Thoracic aorta (tissue), 2 donors: ENCODE measurements at places on chromosomes 6 and 20. TPM values are rescaled to one million over a fixed set of nuclear protein-coding genes. Genes with fewer than 3 reads are reported as not detected.

The ERVFRD-1 gene
- total RNA-seq, result not detected

The SPATS1 gene
- total RNA-seq, result not detected

The MATN4 gene
- 0.27 TPM for total RNA-seq

The LY6G6D gene
- total RNA-seq, result not detected

The BMP2 gene
- total RNA-seq, result 10.4 TPM

The GLP1R gene
- not detected for total RNA-seq

The CALHM4 gene
- total RNA-seq, result not detected

The KIAA1586 gene
- 2.8 TPM for total RNA-seq

The DUSP15 gene
- total RNA-seq, result 3.9 TPM

The SYCP2L gene
- total RNA-seq, result 1.4 TPM

The RFX6 gene
- not detected for total RNA-seq

The SAMD3 gene
- 1.8 TPM for total RNA-seq

The TMC2 gene
- not detected for total RNA-seq

The SHLD1 gene
- total RNA-seq, result 5.3 TPM

The MOG gene
- not detected for total RNA-seq

The GHRH gene
- not detected for total RNA-seq

The SAMD5 gene
- total RNA-seq, result 1.6 TPM

The RIOK1 gene
- total RNA-seq, result 25.5 TPM

The MICB gene
- total RNA-seq, result 6.6 TPM

The C4B gene
- 44.3 TPM for total RNA-seq
